ENCODE measurements at places on chromosomes 11 and 22.

- DNase-seq = no peak
Measured at GRCh38 chr11:1000357-1001278, 35.9 kb downstream of the MUC6 start.

DNA sequence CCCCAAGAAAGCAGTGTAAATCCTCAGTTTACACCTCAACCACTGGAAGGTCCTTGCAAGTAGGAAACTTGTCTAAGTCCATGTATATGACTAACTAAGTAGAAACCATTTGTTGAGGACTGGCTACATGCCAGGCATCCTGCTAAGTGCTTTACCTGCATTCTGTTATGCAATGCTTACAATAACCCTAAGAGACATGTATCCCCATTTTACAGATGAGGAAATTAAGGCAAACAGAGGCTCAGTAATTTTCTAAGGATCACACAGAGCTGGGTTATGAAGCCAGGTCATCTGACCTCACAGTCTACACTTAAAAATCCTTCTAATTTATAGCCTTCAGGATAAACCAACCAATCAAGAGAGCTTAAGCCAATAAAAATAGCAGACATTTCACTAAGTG is 1.5 kb downstream of the TIMM10 start:
- DNase-seq = no peak

GRCh38 chr11:97544431-97544830 is 1154.6 kb downstream of the JRKL start:
- no peak for DNase-seq

DNA sequence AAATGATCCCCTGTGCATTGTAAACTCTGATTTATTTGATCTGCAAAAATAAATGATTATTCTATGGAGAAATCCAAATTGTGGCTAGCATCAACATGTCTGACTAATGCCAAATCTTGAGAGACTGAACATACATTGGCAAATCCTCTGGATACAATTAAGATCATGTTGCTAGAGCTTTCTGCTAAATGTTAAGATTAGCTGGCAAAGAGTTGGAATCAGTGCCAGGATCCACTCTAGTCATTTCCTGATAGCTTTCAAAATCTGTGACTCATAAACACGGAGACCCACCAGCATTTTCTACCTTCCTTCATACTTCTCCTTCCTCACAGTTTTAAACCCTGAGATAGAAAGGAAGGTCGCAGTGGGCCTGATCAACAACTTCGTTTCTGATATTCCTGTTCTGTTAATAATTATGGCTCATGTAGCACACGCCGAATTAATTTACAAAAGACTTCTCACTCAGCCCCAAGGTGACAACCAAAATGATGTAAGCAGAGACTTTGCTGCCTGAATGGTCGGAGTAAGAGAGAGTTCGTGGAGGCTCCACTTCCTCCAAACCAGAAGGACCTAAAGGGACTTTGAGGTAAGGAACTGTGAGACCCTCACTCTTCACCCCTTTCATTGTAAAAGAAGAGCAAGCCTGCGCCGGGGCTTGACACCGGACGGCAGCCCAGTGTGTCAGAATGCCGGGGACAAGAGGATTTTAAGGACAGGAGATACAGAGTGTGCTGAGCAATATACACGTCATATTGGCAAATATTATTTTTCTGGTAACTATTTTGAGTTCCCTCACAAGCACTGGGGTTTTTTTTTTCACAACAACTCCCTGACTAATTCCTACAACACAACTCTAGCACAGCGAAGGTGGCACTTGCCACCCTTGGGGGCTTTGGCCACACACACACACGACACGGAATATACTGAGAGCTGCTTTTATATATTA is 42.0 kb downstream of the SERPINH1 start:
- no peak for DNase-seq

- no peak for DNase-seq
Measured at GRCh38 chr11:124482362-124483147, 37.1 kb upstream of the OR8B8 start.

DNA sequence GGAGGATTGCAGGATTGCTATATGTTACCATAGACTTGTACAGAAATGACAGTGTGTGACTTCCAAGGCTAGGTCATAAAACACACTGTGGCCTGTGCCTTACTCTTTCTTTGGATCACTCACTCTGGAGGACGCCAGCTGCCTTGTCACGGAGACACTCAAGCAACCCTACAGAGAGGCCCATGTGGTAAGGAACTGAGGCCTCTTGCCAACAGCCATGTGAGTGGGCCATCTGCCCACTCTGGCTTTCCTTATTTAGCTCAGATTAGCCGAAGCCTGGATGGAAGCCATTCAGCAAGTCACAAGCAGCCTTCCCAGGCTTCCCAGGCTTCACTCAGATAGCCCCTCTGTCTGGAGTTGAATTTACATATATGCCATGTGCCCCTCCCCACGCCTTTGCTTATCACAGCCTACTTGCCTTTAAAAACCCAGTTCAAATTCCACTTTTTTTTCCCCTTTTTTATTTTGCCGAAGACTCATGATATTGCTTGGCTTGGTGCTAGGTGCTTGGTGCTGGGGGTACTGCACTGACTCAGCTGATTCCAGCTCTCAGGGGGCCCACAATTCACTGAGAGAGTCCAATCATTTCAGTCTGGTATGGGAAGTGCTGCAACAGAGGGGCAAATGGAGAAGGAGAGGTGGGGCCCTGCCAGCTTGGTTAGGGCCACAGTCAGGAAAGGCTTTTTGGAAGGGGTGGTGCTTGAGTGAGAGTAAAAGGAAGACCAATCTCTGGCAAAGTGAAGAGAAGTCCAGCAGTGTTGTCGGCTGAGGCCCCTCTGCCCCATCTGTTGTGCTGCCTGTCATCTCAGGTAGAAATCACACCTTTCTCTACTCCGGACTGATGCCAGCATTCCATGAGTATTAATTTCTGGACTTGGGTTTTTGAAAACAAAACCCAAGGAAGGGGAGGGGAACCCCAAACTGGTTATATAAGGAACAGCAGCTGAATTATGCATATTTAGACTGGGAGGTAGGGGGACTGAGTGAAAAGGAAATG is 14.5 kb upstream of the P4HA3 start:
- DNase-seq = no peak

DNA sequence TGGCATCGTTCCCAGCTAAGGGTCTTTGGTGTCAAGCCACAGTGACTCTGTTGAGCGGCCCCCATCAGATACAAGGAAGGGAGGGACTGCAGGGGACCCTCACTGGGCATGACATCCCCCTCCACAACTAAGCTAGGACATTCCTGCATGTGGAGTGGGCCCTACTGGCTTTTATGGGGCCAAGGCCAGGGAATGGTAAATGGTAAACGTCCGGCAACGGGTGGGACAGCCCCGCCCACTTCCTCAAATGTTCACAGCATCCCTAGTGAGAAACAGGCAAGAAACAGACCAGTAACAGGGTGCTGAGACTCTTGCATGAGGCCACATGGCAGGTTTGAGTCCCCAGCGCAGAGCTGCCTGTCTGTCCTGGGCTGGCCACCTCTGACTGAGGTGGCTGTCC is 4.4 kb downstream of the TMPRSS6 start:
- no peak for DNase-seq

- DNase-seq = no peak
Measured at GRCh38 chr22:24467340-24467739, 27.8 kb upstream of the UPB1 start.

DNA sequence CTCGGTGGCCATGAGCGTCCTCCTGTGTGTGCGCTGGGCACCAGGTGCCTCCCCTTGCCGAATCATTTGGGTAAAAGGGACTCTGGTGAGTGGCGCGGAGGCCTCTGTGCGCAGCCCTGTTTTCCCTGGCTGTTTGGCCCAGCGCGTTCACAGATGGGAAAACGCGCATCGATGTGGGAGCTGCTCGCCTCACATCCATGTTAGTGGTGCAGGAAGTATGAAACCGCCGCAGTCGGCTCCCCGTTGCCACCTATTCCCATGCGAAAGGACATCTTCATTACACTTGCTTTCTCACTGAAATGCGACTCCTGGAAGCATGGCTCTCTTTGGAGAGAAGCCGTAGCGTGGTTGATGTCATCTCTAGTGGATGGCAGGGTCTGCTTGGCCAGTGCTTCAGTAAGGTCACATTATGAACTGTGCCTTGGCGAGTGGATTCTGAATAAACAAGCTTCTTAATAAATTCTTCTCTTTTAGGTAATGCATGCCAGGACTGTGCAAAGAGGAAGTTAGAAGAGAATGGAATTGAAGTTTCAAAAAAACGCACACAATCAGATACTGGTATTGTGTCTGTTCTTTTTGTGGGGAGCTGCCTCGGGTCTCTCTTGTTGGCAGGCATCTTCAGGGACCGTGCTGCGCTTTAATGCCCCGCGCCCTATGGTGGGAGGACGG is 26.3 kb downstream of the FAM118A start:
- DNase-seq = no peak

DNA sequence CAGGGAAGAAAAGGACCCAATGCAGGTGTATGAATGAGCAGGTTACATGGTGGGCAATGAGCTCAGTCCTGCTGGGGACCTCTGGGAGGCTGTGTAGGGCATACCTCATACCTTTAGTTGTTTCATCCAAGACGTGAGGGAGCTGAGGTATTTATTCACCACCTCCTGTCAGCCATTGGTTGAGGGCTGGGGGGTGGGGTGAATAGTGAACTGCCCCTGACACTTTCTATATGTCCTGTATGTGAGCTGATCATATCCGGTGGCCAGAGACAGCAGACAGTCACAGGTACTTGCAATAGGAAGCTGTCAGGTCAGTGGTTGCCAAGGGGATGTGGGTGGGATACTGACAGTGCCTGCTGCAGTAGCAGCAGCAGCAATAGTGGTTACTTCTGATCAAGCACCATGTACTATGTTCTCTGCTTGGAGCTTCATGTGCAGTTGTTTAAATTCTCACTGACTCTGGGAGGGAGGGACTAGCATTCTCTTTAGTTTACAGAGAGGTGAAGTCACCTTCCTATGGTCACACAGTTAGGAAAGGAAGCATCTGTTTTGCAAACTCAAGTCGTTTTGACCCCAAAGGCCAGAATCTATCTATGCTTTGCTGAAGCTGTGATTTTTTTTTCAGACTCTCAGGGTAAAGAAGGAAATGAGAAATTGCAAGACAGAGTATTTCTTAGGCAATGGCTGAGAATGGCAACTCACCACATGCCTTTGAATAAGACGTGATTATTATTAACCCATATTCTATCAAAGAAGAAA is 54.0 kb downstream of the MIAT start:
- DNase-seq = no peak

- DNase-seq = no peak
Measured at GRCh38 chr11:100726680-100727079, 39.6 kb downstream of the ARHGAP42 start.

DNA sequence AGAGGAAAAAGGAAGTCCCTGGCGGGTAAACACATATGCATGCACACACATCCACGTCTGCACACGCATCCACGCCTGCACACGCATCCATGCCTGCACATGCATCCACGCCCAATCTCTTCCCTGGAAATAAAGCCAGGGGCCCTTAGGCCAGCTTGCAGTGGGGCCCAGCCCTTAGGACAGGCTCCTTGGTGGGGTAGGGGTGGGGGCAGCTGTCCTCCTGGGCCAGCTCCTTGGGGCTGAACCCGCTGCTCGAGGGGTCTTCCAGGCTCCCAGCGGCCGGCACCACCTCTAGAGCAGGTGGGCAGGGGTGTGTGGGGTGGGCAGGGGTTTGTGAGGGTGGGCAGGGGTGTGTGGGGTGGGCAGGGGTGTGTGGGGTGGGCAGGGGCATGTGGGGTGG is 1.9 kb downstream of the C11orf21 start:
- DNase-seq = no peak

- no peak for DNase-seq
Measured at GRCh38 chr22:19797086-19798002, 36.8 kb downstream of the TBX1 start.

GRCh38 chr11:120012245-120012644 is 125.7 kb downstream of the TRIM29 start:
- no peak for DNase-seq

GRCh38 chr22:20571531-20572007 is 64.2 kb downstream of the MED15 start:
- no peak for DNase-seq

GRCh38 chr11:23732026-23732425 is 764.8 kb upstream of the LUZP2 start:
- no peak for DNase-seq

DNA sequence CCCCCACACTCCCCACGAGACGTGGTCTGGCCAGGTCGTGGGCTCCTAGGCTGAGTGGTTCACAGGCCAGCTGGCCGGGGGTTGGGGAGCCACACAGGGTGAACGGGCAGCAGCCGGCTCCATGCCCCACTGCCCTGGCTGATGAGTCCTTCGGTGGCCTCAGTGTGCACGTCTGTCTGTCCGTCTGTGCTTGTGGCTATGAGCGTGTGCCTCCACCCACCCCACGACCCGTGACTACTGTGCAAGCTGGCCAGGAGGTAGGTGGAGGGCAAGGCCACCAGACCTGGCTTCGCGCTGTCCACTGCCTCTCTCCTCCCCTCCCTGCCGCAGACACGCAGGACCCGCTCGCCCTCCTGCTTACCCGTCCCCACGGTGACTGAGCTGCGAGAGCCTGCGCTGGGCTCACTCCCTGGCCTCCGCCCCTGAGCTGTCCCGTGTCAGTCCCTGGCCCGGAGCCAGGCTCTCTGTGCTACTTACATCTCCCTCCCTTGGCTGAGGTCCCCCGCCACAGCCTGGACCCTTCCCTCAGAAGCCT is 14.1 kb downstream of the CSDC2 start:
- DNase-seq = no peak

- DNase-seq = no peak
Measured at GRCh38 chr11:60857378-60858232, 1.9 kb upstream of the PTGDR2 start.

GRCh38 chr11:123700772-123701171 is 40.7 kb downstream of the ZNF202 start:
- DNase-seq = no peak

GRCh38 chr22:38451404-38451803 is 3.6 kb downstream of the KCNJ4 start:
- DNase-seq = no peak
